H1 (cell line): ENCODE measurements at places on chromosomes 7 and 10. TPM values are rescaled to one million over a fixed set of nuclear protein-coding genes. Genes with fewer than 3 reads are reported as not detected.

GRCh38 chr10:77837925-77838595 lies 88.5 kb downstream of the DLG5 start:
- peak overlapping the region; percentile 52; the same call in 1 of the 2 replicates for H3K27ac ChIP-seq
- H3K27me3 ChIP-seq, result no peaks in the 10 kb centered on the region
- no peak for DNase-seq
- no peak overlapping the region for H3K4me3 ChIP-seq

Gene FZD1
- total RNA-seq, result 0.88 and 0.91 TPM in 2 replicates

- no peak overlapping the region for H3K27ac ChIP-seq
- H3K27me3 ChIP-seq, result no peaks in the 10 kb centered on the region
- no peak overlapping the region for H3K4me3 ChIP-seq
- DNase-seq, result no peak
These were observed 237.2 kb downstream of the BUB3 start for GRCh38 chr10:123391275-123392028.

DNA sequence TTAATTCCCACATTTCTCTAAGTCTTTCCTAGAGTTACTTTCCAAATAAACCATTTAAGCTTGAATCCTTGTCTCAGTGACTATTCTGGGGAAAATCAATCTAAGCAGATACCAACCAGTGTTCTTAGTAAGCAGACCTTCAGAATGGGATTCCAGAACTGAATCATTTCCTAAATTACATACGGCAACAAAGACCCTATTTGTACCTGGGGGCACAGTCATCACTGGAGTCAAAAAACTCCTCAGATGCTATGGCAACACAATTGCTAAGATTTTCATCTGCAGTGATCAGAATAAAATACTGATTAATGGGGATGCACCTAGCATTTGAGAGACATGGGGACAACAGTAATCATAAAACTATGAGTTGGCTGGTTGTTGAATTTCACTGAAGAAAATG lies 284.7 kb upstream of the HGF start:
- H3K4me3 ChIP-seq, result no peak overlapping the region
- no peak overlapping the region for H3K27ac ChIP-seq

- no peak overlapping the region for H3K4me3 ChIP-seq
- H3K27ac ChIP-seq, result no peak overlapping the region
- H3K27me3 ChIP-seq, result no peaks in the 10 kb centered on the region
- no peaks in the 10 kb centered on the region for H3K4me1 ChIP-seq
These were observed 261.0 kb downstream of the HDAC9 start for GRCh38 chr7:18756378-18757050.

DNA sequence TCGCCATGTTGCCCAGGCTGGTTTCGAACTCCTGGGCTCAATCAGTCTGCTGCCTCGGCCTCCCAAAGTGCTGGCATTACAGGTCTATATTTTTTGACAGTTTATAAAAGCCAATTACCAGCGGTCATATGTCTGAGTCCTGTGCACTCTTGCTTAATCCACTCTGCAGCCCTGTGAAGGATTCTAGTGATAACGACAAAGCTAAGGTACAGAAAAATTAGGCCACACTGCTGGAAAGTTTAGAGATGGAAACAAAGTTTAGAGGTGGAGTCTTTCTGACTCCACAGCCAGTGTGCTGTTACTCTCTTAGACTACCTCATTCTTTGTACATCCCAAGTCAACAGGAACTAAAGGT lies 707 bp downstream of the PTER start:
- H3K27ac ChIP-seq, result no peak overlapping the region
- H3K4me1 ChIP-seq, result no peaks in the 10 kb centered on the region; the same call in none of the 2 replicates
- no peak for DNase-seq
- H3K27me3 ChIP-seq, result no peaks in the 10 kb centered on the region
- H3K4me3 ChIP-seq, result no peak overlapping the region
- no peaks in the 10 kb centered on the region for H3K36me3 ChIP-seq

Gene GRID2IP
- 1.0 and 1.3 TPM in 2 replicates for total RNA-seq

GRCh38 chr10:30959836-30960210 lies 71.8 kb downstream of the ZNF438 start:
- no peaks in the 10 kb centered on the region for H3K27me3 ChIP-seq
- DNase-seq, result no peak
- no peaks in the 10 kb centered on the region for H3K4me1 ChIP-seq
- H3K36me3 ChIP-seq, result no peaks in the 10 kb centered on the region
- no peak overlapping the region for H3K4me3 ChIP-seq
- no peak overlapping the region for H3K27ac ChIP-seq

DNA sequence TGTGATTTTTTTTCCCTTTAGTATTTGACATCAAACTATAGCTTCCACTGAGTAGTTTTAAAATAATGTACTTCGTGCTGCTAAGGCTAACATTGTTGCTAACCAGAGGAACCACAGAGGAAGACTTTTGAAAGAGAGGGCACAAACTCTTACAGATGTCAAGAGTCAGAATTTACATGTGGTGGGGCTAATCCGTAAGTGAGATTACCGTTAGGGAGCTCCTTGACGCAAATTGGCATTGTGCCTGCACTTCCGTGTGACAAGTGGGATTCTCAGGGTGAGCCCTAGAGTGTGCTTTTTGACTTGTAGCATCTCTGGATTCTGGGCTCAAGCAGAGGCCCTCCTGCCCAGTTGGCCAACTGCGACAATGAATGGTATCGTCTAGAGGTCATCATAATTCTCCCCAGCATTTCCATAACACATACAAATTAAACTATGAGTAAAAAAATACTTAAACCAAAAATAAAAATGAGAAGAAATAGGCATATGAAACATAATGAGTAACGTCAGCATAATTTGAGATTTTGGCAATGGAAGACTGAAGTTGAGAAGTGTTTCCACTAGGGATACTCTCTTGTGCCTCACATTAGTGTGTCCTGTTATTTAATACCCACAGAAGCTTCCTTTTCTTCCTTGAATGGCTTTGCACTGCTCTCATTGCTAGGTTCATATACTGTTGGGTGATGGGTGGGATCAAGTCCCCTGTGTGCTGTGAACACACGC lies 164.0 kb downstream of the SDK1 start:
- no peaks in the 10 kb centered on the region for H3K27me3 ChIP-seq
- no peaks in the 10 kb centered on the region for H3K36me3 ChIP-seq
- no peak overlapping the region for H3K27ac ChIP-seq
- no peak overlapping the region for H3K4me3 ChIP-seq
- no peak for DNase-seq

DNA sequence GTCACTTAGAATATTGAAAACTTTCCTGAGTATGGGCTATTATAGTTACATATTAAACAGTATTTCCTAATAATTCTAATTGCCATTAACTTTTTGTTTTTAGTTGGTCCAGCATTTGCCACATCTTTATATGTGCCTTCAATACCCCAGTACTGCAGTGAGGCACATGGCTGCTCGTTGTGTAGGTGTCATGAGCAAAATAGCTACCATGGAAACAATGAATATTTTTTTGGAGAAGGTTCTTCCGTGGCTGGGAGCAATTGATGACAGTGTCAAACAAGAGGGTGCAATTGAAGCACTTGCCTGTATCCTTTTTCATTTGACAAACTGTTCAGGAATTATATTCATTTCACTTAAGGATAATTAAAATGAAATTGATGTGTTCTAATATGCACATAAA lies 72.7 kb downstream of the BTAF1 start:
- no peak overlapping the region for H3K27ac ChIP-seq
- H3K36me3 ChIP-seq, result peaks cover 7% of the 10 kb centered on the region; the same call in 1 of the 2 replicates
- no peak for DNase-seq

Gene CCL26
- total RNA-seq, result 14.8 and 14.9 TPM in 2 replicates

DNA sequence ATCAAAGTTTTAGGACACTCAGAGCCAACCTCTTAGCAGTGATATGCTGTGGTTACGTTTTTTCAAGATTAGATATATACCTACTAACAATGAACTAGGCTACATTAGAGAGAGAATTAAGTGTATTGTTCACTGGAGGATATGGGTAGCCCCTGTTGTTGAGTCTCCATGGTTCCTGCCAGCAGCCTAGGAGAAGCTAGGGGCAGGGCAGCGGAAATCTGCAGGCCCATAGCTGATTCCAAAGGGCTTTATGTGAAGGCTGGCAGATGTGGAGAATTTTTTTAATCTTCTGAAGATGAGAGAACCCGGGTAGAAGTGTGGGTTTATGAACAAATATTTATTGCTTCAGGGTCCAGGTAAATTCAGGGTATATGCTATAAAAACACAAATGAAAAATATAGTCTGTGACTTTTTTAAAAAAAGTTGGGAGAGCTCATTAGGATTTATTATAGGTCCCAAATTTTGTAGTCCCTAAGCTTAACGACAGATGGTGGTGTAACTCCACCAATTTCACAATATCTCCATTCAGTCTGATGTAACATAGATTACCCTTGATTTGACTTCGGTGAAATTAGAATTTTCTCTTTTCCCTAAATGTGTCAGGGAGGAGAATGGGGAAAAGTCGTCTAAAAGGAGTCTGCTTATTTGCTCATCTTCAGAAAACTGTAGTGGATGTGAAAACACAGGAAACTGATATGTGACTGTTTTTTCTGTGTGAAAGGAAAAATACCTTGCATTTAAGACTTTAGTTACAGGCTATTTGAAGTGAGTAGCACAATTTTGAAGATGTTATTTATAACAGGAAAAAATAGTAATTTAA lies 163.0 kb upstream of the PPP1R3A start:
- H3K4me3 ChIP-seq, result no peak overlapping the region
- H3K36me3 ChIP-seq, result no peaks in the 10 kb centered on the region
- peaks cover 2% of the 10 kb centered on the region for H3K4me1 ChIP-seq
- no peak overlapping the region for H3K27ac ChIP-seq

GRCh38 chr7:81594767-81595166 lies 175.1 kb downstream of the HGF start:
- H3K4me3 ChIP-seq, result no peak overlapping the region
- DNase-seq, result no peak
- H3K27me3 ChIP-seq, result no peaks in the 10 kb centered on the region
- no peaks in the 10 kb centered on the region for H3K36me3 ChIP-seq
- no peaks in the 10 kb centered on the region for H3K4me1 ChIP-seq

Gene PODXL
- 925 and 945 TPM in 2 replicates for total RNA-seq

GRCh38 chr10:6729861-6730344 lies 149.8 kb upstream of the PRKCQ start:
- DNase-seq, result no peak
- H3K27me3 ChIP-seq, result no peaks in the 10 kb centered on the region
- no peak overlapping the region for H3K27ac ChIP-seq
- H3K4me3 ChIP-seq, result no peak overlapping the region
- no peaks in the 10 kb centered on the region for H3K36me3 ChIP-seq
- H3K4me1 ChIP-seq, result no peaks in the 10 kb centered on the region

DNA sequence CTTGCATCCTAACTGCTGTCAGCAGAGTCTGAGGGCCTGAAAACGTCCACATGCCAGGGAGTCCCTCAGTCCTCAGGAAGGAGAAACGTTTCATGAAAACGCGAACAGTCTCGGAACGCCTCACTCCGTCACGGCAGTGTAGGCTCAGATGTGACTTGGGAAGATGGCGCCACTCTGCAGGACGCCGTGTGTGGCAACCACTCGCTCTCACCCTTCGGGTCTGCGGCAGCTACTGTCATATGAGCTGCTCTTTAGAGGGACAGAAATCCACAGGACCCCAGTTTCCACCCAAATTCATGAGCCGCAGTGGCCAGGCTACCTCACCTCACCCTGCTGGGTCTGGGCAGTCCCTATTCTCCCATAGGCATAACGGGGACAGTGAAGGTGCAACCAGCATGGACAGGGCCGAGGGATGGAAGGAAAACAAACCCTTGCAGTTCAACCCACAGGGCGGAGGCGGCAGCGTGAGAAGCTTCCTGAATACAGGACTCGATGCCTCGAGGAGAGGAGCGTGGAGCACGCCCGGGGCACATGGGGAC lies 438.3 kb downstream of the DNAJB6 start:
- no peak overlapping the region for H3K4me3 ChIP-seq
- H3K36me3 ChIP-seq, result no peaks in the 10 kb centered on the region
- no peaks in the 10 kb centered on the region for H3K4me1 ChIP-seq

DNA sequence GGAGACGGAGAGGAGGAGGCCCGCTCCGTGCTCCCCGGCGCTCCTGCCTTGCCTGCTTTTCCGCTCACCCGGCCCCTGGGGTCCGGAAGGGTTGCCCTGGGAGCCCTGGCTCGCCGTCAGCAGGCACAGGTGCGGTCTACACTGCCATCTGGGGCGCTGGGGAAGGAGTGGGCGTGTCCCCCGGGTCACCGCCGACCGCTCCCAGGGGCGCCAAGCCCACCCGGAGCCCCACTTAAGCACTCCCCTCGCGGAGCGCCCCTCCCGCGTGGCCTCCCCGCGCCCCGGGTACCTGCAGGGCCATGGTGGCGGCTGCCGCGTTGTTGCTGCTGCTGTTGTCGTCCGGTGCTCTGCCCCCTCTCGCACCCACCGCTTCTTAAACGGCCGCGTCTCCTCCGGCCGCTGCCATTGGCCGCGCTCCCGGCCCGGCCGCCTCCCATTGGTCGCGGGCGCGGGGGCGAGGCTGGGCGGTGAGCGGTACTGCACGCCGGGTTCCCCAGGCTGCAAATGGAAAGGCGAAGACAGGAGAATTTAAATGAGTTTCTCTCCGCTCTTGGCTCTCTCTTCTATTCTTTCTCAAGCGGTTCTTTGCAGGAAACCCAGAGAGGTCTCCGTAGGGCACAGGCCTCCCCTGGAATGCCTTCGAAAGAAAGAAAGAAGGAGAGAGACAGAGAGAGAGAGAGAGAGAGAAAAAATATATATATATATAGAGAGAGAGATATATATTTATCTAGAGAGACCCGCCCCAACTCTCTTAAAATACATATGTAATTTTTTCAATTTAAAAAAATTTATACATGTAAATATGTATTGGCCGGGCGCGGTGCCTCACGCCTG lies at the start of gene ACBD7:
Gene ACBD7 (minus strand): TSS at position 349 of the 834 bp plus-strand sequence. CDS start 48 bp downstream, at position 301.
- peak; percentile 89 for DNase-seq
- H3K4me1 ChIP-seq, result peaks cover 7% of the 10 kb centered on the region
- no peaks in the 10 kb centered on the region for H3K27me3 ChIP-seq
- peak within 1 kb of the TSS; percentile 39; the same call in 1 of the 2 replicates for H3K27ac ChIP-seq
- peak within 1 kb of the TSS; percentile 72 for H3K4me3 ChIP-seq

DNA sequence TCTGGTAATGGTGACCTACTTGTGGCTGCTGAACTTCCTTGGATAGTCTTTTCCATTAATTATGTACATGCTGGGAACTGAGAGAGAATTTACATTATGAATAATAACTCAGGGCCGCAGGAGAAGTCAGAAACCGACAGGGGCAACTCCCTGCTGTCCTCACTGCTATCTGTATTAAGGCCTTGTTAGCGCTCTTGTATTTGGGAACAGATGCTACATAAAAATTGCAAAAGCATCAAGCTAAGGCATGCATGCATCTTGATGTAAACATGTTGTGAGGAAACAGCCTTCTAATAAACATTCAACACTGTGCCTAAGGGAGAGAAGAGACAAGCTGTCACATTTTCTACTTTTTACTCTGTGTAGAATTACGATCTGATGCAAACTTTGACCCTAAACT lies 158.4 kb downstream of the PARD3 start:
- no peak for DNase-seq
- H3K4me1 ChIP-seq, result peaks cover 10% of the 10 kb centered on the region
- H3K27me3 ChIP-seq, result no peaks in the 10 kb centered on the region
- no peak overlapping the region; the same call in 1 of the 2 replicates for H3K27ac ChIP-seq
- no peak overlapping the region for H3K4me3 ChIP-seq

GRCh38 chr10:27547482-27547881 lies 43.4 kb downstream of the RAB18 start:
- H3K4me3 ChIP-seq, result no peak overlapping the region
- no peaks in the 10 kb centered on the region for H3K27me3 ChIP-seq
- H3K27ac ChIP-seq, result no peak overlapping the region
- H3K4me1 ChIP-seq, result no peaks in the 10 kb centered on the region
- H3K36me3 ChIP-seq, result no peaks in the 10 kb centered on the region
